ENCODE measurements at places on chromosomes 3 and 15.
A peak's percentile ranks its signal among the peaks of the same experiment; 100 is the strongest.

GRCh38 chr3:4735243-4735642 is 242.1 kb downstream of the ITPR1 start:
- peak; percentile 66 for DNase-seq

- DNase-seq, result no peak
Observed at GRCh38 chr3:42139621-42140453, 48.7 kb downstream of the TRAK1 start.

- DNase-seq, result no peak
Observed at GRCh38 chr3:31448035-31448881, 84.5 kb upstream of the STT3B start.

DNA sequence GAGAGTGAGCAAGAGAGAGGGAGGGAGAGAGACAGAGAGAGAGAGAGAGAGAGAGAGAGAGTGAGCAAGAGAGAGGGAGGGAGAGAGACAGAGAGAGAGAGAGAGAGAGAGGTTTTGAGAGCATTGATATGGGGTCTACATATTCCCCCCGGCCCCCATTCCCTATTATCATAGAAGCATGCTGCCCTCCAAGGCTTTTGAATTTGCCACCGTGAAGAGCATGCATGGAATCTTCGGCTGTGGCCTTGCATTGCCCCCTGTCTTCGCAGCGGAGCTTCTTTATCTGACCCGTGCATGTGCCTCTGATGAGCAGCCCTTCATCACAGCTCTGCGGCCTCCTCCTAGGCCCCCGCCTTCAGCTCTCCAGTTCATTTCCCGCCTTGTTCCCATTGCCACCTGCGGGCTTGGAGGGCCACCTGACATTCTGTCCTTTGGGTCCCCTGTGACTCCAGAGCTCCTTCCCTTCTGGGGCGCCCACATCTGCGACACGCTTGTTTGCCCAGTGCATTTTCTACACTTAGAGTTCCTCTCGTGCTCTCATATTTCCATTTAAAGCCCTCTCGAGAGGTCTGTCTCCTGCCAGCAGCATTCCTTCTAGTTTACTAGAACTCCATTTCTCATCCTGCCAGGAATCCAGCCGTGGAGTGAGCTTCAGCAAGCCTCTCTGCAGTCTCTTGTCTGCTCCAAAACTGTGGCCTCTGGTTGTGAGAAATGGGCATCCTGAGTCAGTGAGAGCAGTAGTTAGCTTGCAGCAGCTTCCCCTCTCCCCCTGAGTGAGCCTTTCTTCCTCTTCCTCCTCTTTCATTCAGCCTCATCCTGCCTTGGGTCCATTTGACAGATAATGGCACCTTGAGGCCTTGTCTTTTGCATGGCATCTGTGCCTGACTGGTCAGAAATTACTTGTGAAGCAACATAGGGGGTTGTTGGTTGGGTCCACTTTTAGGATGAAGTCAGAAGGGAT is 25.3 kb downstream of the LPP start:
- DNase-seq, result peak; percentile 28

DNA sequence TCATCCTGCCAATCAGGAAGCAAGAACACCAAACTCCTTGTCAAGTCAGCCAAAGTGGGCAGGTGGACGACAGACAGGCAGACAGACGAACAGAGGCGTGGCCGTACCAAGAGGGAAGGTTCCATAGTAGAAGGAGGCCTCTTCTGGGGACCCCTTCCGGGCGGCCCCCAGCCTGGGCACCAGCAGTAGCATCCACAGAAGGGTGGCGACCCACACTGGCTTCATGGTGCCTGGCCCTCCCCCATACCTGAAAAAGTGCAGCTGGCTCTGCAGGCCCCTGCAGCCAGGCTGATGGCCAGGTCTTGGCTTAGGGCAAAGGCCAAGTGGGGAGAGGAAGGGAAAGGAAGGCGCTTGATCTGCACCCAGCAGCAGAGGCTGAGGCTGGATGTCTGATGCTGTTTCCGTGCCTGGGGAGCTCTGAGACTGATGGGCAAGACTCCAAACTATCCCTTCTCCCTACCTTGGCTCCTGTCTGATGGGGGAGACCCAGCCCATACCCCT is 607 bp downstream of the LCTL start:
- DNase-seq, result no peak

DNA sequence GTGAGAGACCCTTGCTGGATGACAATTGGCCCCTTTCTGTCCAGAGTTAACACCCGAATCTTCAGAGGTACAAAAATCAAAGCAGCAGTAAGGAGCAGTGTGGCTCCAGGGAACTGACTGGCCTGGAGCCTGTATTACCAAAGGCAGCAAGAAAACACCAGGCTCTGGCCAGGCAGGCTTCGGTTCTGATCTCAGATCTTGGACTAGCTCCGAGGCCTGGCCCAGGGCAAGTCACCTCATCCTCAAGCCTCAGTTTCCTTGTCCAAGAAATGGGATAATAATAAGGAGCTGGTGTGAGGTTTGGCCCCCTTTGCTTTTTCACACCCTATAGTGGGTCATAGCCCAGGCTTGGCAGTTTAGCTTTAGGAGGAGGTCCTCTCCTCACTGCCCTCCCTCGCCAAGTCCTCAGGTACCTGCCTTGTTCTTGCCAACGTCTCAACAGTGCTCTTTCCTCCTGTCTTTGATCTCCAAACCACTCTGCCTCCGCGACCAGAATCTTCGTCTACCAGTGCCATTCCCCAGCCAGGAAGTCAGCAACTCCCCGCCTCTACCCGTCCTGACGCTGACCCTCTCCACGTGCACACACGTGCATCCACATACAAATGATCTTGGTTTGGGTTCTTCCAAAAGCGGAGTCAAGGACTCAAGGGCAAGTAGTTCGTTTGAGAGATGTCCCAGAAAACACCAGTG is 82.6 kb upstream of the TLE3 start:
- DNase-seq, result no peak

GRCh38 chr15:76787273-76787672 is 117.9 kb downstream of the SCAPER start:
- DNase-seq, result no peak

GRCh38 chr3:72196377-72196929 is 411.5 kb upstream of the PROK2 start:
- no peak for DNase-seq

- DNase-seq, result no peak
Observed at GRCh38 chr3:178685591-178685906, 149.3 kb downstream of the KCNMB2 start.
